NCI-H1105 treated with DMSO at 0.1 percent for 48 hours (cell line): ENCODE measurements at places on chromosomes 5 and 9.

DNA sequence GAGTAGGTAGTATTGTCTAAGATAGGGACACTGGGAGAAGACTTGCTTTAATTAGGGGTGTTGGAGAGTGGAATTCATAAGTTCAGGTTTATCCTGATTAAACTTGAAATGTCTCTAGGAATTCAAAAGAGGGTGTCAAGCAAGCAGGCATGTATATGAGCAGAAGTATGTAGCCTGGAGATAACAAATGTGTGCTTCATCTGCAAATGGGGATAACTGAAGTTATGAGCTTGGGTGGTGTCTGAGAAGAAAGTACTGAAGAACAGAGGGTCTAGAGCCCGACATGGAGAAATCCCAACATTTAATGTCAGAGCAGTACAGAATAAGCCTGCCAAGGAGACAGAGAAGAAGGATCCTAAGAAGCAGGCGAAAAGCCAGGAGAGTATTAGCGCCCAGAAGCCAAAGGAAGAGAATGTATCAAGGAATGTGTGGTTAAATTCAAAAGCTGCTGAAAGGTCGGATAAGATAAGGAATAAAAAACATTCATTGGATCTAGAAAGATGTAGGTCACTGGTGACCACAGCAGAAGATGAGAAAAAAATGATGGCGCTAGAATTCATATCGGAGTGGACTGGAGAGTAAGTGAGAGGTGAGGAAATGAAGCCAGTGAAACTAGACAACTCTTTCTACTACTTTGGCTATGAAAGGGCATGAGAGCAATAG lies 401.5 kb upstream of the PIK3R1 start:
- DNase-seq: no peak

GRCh38 chr5:54837093-54837492 lies 148.3 kb downstream of the ESM1 start:
- DNase-seq: no peak

GRCh38 chr5:115963566-115963965 lies 1.3 kb downstream of the LVRN start:
- no peak for DNase-seq

- DNase-seq: peak; percentile 1
Measured at GRCh38 chr5:148653836-148654781, at the start of gene HTR4. Gene HTR4 (minus strand): TSS chr5:148654527. CDS start chr5:148637014, 17,513 bp downstream.

GRCh38 chr5:65171645-65172044 lies 310.1 kb downstream of the ADAMTS6 start:
- no peak for DNase-seq

DNA sequence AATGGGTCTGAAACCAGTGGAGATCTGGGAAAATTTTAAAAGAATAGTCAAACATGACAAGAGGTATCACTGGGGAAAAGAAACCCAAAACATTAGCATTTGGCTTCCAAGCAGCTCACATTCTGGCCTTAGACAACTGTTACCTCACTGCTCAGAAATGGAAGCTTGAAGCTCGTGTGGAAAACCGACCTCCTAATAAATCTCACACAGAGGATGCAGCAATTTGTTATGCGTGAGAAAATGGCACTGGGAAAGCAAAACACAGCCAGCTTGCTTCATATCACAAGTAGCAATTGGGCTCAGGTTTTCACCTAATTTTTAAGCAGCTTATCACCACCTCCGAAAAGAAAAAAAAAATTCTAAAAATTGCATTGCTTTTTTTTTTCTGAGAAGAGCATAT lies 103.3 kb upstream of the TAS2R1 start:
- DNase-seq: no peak

DNA sequence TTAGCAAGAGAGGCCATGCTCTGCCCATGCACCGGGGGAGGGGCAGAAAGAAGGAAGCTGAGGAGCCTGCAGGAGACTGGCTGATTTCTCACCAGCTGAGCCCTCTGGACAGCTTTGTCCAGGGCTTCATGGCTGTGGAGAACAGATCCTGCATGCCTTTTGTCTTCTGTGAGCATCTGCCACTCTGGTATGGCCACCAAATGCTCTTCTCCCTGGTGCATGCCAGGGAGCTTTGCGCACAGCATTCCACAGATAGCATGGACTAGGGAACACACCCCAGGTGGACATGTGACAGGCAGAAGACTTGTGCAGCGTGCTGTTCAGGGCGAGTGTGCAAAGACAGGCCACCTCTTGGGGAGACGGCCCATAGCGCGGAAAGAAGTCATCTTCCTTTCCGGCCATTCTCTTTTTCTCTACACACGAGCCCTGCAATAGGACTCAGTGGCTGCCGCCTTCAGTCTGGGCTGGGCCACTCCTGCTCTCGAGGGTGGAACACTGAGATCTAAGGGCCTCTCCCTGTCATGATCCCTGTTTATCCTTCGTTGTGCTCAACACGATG lies 56.7 kb downstream of the GADD45G start:
- no peak for DNase-seq

GRCh38 chr5:95441636-95442035 lies 50.5 kb downstream of the FAM81B start:
- DNase-seq: no peak

- no peak for DNase-seq
Measured at GRCh38 chr5:1409381-1410110, 35.7 kb downstream of the SLC6A3 start.

- no peak for DNase-seq
Measured at GRCh38 chr9:71130521-71130920, 9.1 kb upstream of the TRPM3 start.

DNA sequence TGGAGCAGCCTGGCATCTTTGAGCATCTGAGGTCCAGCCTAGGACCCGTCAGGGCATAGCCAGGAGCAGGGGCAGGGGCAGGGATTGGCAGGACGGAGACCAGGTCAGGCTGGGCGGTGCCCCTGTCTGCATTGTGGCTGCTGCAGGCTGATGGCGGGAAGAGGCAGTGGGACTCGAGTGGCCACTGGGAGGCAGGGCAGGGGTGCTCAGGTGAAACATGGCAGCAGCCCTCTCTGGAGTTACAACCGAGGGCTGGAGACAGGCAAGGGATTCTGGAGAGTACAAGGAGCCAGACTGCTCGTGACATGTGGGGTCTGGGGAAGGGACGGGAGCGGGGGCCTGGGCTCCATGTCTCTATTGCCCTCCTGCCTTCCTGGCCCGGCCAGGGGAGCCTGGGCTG lies 97.4 kb upstream of the RAPGEF1 start:
- no peak for DNase-seq

DNA sequence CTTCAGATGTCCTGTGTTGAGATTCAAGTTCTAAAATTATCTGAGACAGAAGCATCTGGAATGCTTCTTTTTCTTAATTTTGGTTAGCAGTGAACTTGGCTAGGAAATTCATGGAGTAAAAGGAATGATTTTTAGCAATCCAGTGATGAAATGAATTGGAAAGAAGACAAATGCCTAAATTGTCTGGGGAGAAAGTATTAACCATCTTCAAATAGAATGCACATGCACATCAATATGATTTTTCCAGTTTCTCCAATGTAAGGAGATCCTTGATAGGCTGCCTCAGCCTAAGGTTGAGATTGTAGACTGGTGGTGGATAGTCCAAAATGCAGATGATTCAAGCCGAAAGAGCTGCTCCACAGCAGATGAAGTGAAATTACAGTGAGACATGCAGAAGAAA lies 106.7 kb downstream of the PCSK5 start:
- no peak for DNase-seq

- no peak for DNase-seq
Measured at GRCh38 chr5:176151281-176151680, 86.9 kb upstream of the SIMC1 start.

- no peak for DNase-seq
Measured at GRCh38 chr5:173452119-173452905, 124.1 kb upstream of the STC2 start.

- no peak for DNase-seq
Measured at GRCh38 chr9:71549023-71549422, 219.3 kb downstream of the CEMIP2 start.

- DNase-seq: no peak
Measured at GRCh38 chr9:115649991-115650472, 503.6 kb upstream of the PAPPA start.

- DNase-seq: no peak
Measured at GRCh38 chr5:105816961-105817360, 1853.8 kb downstream of the EFNA5 start.

DNA sequence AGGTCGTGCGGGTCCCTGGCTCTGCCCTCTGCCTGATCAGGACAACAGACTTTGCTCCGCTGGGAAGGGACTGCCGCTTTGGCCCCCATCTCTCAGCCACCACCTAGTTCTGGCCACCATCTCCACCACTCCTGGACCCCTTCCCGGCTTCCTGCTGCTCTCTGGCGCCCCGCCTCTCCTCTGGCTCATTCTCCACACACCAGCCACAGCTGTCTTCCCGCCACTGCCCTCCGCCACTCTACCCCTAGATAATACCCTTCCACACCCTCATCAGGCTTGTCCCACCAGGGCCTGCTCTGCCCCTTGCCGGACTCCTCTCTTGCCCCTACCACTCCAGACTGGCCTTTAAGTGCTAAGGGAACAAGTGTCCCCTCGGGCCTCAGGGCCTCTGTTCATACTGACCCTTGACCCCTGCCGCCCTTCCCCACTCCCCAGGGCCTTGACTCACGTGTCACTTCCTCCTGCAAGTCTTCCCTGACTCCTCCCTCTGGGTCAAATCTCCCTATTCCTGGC lies 3.0 kb upstream of the CDX1 start:
- no peak for DNase-seq

GRCh38 chr5:150429410-150429873 lies 16.7 kb upstream of the CD74 start:
- DNase-seq: no peak

DNA sequence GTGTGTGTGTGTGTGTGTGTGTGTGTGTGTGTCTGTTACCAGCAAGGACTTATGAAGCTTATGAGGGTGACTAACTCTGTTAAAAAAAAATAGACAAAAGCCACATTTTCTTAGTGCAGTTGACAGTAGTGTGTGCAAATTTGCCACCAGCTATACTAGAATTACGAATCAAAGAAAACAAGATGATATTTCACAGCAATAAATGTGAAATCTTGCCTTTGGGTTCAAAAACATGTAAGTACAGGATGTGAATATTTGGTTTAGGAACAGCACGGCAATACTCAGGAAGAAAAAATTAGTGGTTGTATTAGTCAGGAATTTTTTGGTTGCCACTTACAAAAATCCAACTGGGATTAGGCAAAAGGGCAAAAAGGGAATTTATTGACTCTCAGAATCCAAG lies 117.4 kb downstream of the NPR3 start:
- no peak for DNase-seq
